Common myeloid progenitor, CD34-positive (primary cell): ENCODE measurements at places on chromosomes 2 and 18.

DNA sequence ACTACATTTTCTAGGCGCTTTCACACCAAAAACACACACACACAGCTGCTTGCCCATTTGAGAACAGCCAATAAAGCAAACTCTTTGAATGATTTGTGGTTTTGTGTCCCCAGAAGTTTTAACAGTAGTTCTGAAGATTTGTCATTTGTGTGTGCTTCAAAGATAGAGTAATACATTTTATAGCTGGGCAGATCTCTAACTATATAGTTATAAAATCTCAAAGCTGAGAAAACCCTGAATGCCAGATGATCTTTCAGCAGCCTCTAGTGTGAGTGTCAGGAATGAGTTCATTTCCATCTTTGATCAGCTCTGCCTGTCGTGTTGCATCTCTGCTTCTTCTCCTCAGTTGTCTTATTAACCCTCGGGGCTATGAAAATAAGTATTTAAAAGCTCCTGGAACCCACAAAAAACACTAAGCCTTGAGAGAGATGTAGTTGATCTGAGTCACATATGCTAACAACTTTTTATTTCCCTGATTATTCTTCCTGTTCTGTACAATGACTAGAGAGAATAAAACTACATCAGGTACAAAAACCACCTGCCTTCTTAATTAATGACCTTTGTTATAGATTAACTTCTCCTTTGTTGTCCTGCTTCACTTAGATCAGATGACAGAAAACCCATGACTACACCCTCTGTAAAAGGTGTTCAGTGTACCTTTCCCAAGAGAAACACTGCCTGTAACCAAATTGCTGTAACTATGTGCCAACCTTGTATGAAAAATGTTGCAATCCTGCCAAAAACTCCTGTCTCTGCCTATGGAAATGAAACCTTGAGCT lies 30.0 kb upstream of the SLC3A1 start:
- H3K4me1 ChIP-seq = peaks cover 4% of the 10 kb centered on the region
- no peak overlapping the region for H3K4me3 ChIP-seq
- no peak for DNase-seq
- H3K27ac ChIP-seq = no peak overlapping the region

DNA sequence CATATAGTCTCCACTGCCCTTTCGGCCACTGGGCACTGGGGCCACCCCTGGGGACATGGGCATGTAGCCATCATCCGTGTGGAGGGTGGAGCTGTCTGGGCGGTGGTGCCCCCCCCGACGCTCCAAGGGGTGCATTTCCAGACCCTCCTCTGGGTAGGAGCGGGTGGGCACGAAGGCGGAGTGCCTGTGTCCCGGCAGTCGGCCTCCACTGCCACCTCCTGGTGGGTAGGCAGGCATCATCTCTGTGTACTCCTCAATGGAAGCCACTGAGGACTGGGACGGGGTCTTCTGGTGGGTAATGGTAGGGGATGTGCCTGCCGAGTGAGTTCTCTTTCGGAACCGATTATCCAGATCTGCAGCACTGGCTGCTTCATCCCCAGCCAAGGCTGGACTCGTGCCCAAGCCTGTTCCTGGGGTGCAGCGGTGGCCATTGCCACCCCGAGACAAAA lies 2.8 kb downstream of the IRS1 start:
- no peak overlapping the region for H3K27ac ChIP-seq
- peak; percentile 38 for DNase-seq
- H3K27me3 ChIP-seq = no peaks in the 10 kb centered on the region
- no peak overlapping the region for H3K4me3 ChIP-seq

GRCh38 chr2:2793925-2794560 lies 463.0 kb upstream of the MYT1L start:
- no peaks in the 10 kb centered on the region for H3K36me3 ChIP-seq
- H3K4me1 ChIP-seq = no peaks in the 10 kb centered on the region
- H3K27me3 ChIP-seq = no peaks in the 10 kb centered on the region
- no peak overlapping the region for H3K4me3 ChIP-seq
- H3K27ac ChIP-seq = no peak overlapping the region
- no peak for DNase-seq

- no peaks in the 10 kb centered on the region for H3K36me3 ChIP-seq
- peaks cover 39% of the 10 kb centered on the region for H3K4me1 ChIP-seq
- peak overlapping the region; percentile 75 for H3K4me3 ChIP-seq
Measured at GRCh38 chr2:237673130-237674001, 46.0 kb downstream of the LRRFIP1 start.

- no peak overlapping the region for H3K27ac ChIP-seq
- H3K36me3 ChIP-seq = no peaks in the 10 kb centered on the region
- H3K4me1 ChIP-seq = no peaks in the 10 kb centered on the region
- no peaks in the 10 kb centered on the region for H3K27me3 ChIP-seq
- DNase-seq = no peak
Measured at GRCh38 chr18:8301427-8302172, 307.6 kb upstream of the RAB12 start.

- H3K4me1 ChIP-seq = no peaks in the 10 kb centered on the region
- H3K27me3 ChIP-seq = peaks cover 8% of the 10 kb centered on the region
- H3K4me3 ChIP-seq = no peak overlapping the region
- no peak for DNase-seq
Measured at GRCh38 chr2:120525056-120526046, 179.4 kb downstream of the INHBB start.

DNA sequence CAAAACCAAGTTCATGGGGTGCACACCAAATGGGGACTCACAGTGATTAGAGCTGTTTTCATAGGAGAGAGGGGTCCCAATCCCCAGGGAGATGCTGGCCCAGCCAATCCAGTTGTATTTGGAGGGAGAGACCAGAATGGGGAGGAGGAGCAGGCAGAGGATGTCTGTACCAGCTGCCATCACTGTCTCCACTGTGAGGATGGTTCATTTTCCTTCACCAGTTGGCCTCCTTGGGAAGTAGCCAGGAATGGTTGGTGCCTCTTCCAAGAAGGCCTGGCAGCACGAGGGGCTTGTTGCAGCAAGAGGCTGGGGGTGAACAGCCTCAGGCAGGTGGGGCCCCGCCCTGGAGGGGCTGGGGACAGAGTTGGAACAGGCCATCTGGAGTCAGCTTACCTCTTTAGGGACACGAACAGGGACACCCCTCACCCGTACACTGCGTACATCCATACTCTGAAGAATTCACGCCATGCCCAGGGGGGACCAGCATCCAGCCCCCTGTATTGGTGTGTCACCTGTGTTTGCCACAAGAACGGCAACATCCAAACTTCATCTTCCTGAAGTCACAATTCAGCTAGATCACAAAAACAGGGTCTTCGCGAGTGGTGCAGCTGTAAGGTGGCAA lies 161.7 kb upstream of the ZNF236 start:
- no peaks in the 10 kb centered on the region for H3K36me3 ChIP-seq
- no peak for DNase-seq
- no peak overlapping the region for H3K27ac ChIP-seq
- H3K4me3 ChIP-seq = no peak overlapping the region
- peaks cover 14% of the 10 kb centered on the region for H3K4me1 ChIP-seq
- no peaks in the 10 kb centered on the region for H3K27me3 ChIP-seq

DNA sequence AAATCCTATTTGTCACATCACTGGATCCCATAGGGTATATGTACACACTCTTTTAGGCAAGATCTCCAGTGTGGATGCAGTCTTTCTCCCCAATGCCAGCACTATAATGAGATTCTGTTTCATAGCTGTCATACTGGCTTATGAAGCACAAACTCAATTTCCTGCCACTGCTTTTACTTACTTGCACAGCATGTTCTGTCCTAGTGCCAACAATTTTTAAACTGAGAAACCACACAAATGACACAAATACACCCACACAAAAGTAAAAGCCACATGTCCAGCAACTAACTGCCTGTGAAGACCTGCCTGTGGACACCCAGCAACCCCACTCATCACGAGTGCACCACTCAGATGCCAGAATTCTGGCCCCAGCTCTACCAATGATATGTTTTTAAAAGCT lies 29.6 kb upstream of the RNU4ATAC start:
- H3K36me3 ChIP-seq = peaks cover 5% of the 10 kb centered on the region
- no peak overlapping the region for H3K4me3 ChIP-seq
- no peak overlapping the region for H3K27ac ChIP-seq

DNA sequence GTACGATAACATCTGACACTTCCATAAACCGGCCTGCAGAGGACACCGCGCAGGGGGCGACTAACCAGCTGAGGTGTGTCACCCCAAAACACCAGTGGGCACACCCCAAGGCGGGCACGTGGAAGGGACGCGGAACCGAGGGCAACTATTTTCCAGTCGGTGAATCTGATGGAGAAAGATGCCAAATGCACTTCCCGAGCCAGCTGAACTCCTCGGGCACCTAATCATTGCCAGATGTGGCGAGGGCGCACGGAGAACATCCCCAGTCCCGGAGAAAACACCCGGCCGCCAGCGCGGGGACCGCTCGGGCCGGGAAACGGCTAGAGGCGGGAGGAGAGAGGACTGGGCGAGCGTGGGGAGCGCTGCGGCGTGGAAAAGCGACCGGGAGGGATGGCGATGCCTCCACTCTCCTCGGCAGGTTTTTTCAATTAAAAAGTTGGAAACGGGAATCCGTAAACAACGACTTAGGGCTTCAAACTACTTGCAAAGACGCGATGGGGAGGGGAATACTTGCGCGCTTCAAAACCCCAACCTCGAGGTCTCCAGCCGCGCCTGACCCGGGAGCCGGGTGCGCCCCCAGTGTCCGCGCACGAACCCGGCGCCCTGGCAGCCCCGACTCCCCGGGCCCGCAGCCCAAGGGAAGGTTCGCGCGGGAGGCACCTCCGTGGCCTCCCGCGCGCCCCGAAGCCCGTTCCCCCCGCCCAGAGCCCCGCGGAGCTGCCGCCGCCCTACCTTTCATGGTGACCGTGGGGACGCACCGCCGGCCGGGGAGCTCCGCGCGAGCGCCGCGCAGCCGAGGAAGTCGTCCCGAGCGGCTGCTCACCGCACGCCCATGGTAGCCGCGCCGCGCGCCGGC lies 497 bp downstream of the COLEC12 start:
- peak; percentile 42 for DNase-seq
- H3K27ac ChIP-seq = no peak overlapping the region
- H3K4me3 ChIP-seq = peak overlapping the region; percentile 54
